ENCODE measurements at places on chromosomes 1 and 21.

DNA sequence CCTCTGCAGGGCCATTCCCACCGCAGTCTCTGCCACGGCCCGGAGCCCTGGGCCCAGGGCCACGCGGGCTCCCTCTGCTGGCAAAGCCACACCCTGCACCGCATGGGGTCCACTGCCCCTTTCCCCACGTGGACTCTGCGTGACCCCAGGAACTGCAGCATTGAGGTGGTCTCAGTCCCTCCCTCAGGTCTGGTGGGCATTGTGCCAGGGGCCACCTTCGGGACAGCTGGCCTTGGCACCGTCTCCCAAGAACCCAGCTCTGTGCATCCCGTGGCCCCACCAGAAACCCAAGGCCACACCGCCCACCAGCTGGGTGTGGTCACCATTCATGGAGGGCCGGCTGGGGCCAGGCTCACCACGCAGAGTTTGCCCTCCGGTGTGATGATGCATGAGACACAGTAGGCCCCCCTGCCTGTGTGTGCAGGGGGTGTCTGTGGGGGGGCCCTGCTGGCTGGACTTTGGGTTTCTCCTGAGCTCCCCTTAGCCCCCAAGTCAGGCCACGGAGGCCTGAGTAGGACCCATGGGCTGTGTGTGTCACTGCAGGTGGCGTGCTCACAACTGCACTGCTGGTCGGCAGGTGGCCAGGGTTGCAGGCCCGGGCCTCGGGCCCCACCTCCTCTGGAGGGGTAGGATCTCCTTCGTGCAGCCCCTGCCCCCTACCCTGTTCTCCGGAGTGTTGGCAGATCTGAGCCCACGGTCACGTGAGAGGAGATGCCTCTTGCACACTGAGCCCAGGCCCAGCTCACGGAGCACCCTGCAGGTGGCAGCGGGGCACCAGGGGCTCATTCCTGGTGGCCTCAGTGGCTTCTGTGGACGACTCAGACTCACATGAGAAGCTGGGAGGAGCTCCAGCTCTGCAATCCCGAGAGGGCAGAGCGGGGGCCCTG is 5.8 kb downstream of the VWA1 start:
- no peak for DNase-seq

- no peak for DNase-seq
Measured at GRCh38 chr1:47624531-47624930, 186.7 kb downstream of the FOXD2 start.

DNA sequence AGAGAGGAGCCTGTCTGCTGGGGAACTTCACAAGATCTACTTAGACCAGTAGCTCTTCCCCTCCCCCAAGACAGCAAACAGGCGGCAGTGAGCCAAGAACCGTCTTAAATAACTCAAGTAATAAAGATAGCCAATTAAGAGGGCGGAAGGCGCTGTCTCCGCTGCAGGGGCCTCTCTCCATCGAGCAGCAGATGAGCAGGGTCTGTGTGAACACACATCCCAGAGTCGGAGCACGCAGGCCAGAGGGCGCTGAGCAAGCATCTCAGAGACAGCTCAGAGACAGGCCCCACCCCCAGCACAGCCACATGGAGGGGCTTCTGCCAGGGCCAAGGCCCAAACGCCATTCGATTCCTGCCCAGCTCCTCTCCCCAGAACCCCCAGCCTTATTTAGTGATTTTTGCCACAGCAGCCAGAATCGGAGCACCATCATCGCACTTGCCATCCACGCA is 11.1 kb downstream of the IFFO2 start:
- DNase-seq = no peak

DNA sequence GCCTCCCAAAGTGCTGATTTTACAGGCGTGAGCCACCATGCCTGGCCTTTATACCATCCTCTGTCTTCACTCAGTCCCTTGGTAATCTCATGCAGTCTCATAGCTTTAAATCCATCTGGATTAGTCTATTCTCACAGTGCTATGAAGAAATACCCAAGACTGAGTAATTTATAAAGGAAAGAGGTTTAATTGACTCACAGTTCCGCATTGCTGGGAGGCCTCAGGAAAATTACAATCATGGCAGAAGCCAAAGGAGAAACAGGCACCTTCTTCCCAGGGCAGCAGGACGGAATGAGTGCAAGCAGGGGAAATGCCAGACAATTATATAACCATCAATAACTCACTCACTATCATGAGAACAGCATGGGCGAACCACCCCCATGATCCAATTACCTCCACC is 49.1 kb upstream of the CPLANE2 start:
- no peak for DNase-seq

- DNase-seq = no peak
Measured at GRCh38 chr1:236416165-236416564, 22.1 kb downstream of the EDARADD start.
